Activated CD8-positive, alpha-beta T cell treated with anti-CD3 and anti-CD28 coated beads, Interleukin-2, amount 10 ng/mL, durations not matched to agents 7 days and 5 days (primary cell): ENCODE measurements at places on chromosomes 6 and 20.

DNA sequence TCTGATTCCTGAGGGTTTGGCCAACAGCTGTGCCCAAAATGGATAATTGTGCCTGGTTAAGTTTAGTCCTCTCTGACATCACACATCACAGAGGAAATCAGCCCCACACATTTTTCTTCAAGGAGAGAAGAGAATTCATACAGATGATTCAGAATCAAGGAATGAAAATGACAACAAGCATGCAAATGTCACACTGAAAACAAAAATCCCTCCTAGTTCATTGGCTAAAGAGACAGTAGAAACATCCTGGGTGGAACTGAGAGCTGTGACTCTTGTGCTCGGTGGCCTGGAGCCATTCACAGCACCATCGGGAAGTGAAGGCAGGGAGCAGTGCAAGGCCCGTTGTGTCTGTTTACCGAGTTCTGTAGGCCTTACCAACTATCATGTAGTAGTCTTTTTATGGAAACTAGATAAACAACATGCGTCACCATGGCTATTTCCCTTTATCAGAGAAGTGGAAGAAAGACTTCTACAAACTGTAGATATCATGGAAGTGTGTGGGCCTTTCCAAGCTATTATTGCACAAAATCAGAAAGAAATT is 81.7 kb upstream of the TENT5A start:
- no peak for DNase-seq

DNA sequence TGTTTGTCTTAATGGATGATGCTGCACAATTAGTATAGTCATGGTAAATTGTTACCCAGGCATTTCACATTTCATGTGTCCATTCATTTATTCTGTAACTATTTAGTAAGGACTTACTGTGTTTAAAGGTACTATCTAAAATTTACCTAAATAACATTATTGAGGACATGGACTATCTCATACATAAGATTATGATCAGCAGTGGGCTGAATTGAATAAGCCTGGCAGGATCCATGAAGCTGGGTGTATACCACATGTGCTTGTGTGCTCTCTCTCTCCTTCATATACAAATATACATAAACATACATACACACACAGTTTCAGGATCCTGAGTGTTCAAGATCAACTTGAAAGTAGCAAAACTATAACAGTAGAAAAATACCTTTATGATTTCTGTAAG is 595.4 kb downstream of the EPM2A start:
- no peak for DNase-seq

GRCh38 chr6:71194724-71195123 is 93.9 kb upstream of the OGFRL1 start:
- DNase-seq, result no peak

GRCh38 chr6:2213086-2213485 is 32.3 kb downstream of the GMDS start:
- DNase-seq, result no peak

GRCh38 chr6:3371222-3371949 is 85.5 kb downstream of the SLC22A23 start:
- DNase-seq, result no peak

- DNase-seq, result no peak
Observed at GRCh38 chr6:27066381-27066780, 181.1 kb upstream of the PRSS16 start.
